ENCODE measurements at places on chromosomes 7 and 10. TPM values are rescaled to one million over a fixed set of nuclear protein-coding genes. Genes with fewer than 3 reads are reported as not detected.
A peak's percentile ranks its signal among the peaks of the same experiment; 100 is the strongest.

The ABCA13 gene
- total RNA-seq: 0.11 TPM

The IQUB gene
- not detected for total RNA-seq

The CLCN1 gene
- total RNA-seq: not detected

The CALD1 gene
- total RNA-seq: 674 TPM

DNA sequence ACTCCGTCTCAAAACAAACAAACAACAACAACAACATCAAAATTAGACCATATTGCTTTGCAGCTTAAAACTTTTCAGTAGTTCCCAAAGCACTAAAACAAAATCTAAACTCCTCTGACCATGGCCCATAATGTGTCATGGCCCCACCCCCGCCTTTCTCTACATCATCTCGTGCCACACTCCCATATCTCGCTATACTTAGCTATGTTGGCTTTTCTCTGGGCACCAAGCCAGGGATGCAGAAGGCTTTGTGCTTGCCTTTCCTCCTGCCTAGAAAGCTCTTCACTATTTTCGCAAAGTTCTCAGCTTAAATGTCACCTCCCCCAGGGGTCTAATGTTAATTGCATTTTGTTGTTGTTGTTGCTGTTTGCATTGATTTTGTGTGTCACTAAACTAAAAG, 15.1 kb upstream of the SLC16A12 start:
- no peaks in the 10 kb centered on the region for H3K36me3 ChIP-seq
- H3K4me3 ChIP-seq: no peak overlapping the region
- H3K27me3 ChIP-seq: peaks cover 14% of the 10 kb centered on the region
- DNase-seq: peak; percentile 50

DNA sequence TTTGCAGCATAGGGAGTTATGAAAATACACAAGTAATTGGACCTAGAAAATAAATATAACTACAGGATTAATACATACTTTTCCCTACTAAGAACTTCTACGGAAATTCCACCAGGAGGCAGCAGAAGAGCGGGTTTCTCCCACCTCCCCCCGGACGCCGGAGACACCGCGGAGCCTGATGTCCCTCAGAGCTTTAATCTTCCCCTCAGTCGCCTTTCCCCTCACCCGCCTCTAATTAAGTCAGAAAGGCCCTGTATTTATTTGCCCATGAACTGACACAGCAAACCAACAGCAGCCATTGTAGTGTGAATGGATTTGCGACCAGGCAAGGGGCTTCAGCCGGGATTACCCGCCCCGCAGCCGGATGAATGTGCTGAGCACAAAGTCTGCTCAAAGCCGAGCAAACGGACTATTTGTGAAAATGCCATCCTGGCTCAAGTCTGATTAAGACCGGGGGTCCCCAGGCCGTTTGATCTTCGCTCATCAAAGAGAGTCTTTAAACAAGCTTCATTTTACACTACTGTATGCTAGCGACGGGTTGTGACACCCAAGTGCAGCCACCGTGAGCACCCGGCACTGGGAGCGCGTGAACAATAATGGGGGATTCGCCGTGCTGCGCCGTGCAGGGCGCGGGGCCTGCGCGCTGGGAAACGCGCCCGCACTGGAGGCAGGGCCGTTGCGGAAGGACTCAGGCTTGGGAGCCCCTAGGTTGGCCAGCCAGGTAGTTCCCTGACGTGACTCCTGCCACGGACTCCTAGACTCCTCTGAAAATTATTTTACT, 5.6 kb upstream of the DKK1 start:
- H3K27me3 ChIP-seq: no peaks in the 10 kb centered on the region
- peak overlapping the region; percentile 73 for H3K4me3 ChIP-seq
- H3K27ac ChIP-seq: no peak overlapping the region
- H3K36me3 ChIP-seq: no peaks in the 10 kb centered on the region
- peak; percentile 87 for DNase-seq

DNA sequence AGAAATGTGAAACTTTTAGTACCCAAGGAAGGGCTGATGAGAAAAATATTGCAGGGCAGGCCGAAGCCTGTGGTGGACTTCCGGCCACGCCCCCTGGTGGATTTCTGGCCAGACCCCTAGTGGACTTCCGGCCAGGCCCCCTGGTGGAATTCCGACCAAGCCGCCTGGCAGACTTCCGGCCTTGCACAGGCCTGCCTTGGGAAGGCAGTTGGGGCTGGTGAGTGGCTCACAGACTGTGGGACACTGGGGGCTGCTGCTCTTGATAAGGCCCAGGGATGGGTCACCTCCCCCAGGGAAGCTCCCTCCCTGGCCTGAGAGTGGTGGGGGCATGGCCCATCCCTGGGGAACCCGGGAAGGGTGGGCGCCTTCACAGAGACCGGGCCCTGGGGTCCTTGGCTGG, 116.4 kb upstream of the MKI67 start:
- DNase-seq: no peak
- no peaks in the 10 kb centered on the region for H3K4me1 ChIP-seq

- H3K36me3 ChIP-seq: no peaks in the 10 kb centered on the region
- H3K4me3 ChIP-seq: no peak overlapping the region
- no peaks in the 10 kb centered on the region for H3K4me1 ChIP-seq
- no peaks in the 10 kb centered on the region for H3K27me3 ChIP-seq
- no peak for DNase-seq
- H3K27ac ChIP-seq: no peak overlapping the region
These were observed 455.6 kb downstream of the INHBA start for GRCh38 chr7:41247143-41247865.

DNA sequence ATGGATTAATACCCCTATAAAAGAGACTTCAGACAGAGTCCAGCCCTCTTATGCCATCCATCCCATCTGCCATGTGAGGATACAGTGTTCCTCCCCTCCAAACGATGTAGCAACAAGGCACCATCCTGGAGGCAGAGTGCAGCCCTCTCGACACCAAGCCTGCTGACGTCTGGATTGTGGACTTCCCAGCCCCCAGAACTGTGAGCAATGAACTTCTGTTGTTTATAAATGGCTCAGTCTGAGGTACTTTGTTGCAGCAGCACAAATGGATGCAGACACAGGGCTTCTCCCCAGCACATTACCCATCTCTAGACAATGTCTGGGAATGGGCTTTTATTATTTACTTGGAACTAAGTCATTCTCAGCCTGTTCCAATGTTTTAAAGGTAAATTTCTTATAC, 195.6 kb downstream of the WDR37 start:
- DNase-seq: no peak
- H3K36me3 ChIP-seq: no peaks in the 10 kb centered on the region
- H3K4me1 ChIP-seq: no peaks in the 10 kb centered on the region
- H3K27ac ChIP-seq: no peak overlapping the region
- no peak overlapping the region for H3K4me3 ChIP-seq

DNA sequence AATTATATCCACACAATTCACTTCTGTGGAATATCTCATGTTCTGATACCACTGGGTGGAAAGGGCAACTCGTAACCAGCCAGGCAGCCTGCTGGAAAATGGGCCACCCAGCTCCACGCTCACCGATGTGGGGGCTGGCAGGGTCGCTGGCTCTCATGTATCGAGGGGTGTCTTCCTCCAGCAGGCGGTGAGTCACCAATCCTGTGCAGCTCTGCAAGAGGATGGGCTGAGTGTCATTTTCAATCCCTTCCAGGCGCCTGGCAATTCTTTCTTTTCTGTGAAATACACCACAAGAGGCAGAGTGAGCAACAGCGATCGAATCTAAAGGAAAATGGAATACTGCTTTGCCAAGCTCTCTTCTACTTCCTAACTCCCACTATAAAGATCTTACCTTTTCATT, 80.1 kb downstream of the SVIL start:
- H3K27me3 ChIP-seq: no peaks in the 10 kb centered on the region
- peaks cover 24% of the 10 kb centered on the region for H3K4me1 ChIP-seq
- DNase-seq: peak; percentile 69
- peak overlapping the region; percentile 30 for H3K27ac ChIP-seq
- no peaks in the 10 kb centered on the region for H3K36me3 ChIP-seq

- no peak overlapping the region for H3K4me3 ChIP-seq
- H3K27ac ChIP-seq: no peak overlapping the region
- peaks cover 7% of the 10 kb centered on the region for H3K27me3 ChIP-seq
- no peak for DNase-seq
- H3K36me3 ChIP-seq: no peaks in the 10 kb centered on the region
These were observed 5.0 kb upstream of the GOLGA7B start for GRCh38 chr10:97844678-97845077.
